ENCODE measurements at places on chromosomes 2 and 18.

DNA sequence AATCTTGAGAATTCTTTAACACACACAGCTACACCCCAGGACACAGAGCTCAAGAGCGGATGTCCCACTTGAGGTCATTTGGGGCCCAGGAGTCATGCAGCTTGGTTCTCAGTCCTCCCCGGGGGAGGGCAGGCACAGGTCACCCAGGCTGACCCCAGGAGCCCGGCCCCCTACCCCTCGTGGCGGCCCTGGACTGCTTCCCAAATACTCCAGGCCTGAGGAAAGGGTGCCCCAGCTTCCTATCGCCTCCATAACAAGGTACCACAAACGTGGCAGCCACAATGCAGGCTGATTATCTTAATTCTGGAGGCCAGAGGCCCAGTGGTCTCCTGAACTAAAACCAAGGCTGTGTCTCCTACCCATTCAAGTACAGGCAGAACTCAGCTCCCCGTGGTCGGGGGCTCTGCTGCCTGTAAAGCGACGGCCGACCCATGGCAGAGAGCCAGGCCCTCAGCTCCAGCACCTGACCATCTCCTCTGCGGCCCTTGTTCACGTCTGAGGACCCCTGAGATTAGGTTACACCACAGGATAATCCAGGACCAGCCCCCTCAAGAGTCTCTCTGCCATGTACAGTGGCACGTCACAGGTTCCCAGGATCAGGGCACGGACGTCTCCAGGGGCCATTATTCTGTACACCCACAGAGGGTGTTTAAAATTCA is 10.5 kb downstream of the SLC66A2 start:
- DNase-seq: no peak

- no peak for DNase-seq
These were observed 53.9 kb downstream of the SPATS2L start for GRCh38 chr2:200360364-200360763.

- peak; percentile 18 for DNase-seq
These were observed 61.3 kb downstream of the LONRF2 start for GRCh38 chr2:100260712-100261620.

- DNase-seq: no peak
These were observed 19.5 kb downstream of the ANKRD30B start for GRCh38 chr18:14767474-14767873.

DNA sequence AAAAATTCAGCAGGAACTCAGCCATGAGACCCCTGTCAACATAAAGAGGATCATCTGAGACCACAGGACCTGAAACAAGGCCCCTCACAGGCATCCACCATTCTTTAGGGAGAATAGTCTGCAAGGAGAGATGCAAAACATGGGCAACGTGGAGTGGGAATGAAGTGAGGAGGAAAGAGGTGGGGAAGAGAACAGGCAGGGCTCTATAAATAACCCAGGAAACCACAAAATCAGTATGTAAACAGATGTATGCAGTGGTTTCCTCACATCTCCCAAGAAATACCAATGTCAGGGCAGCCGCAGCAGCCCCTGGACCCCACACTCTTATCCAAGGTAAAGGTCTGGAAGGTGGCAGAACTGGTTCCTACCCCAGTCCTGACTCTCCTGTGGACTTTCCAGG is 168.5 kb downstream of the EN1 start:
- DNase-seq: no peak

- no peak for DNase-seq
These were observed 85.0 kb upstream of the LYPD1 start for GRCh38 chr2:132754867-132755472.

GRCh38 chr2:172642301-172643020 is 86.6 kb downstream of the PDK1 start:
- DNase-seq: no peak

DNA sequence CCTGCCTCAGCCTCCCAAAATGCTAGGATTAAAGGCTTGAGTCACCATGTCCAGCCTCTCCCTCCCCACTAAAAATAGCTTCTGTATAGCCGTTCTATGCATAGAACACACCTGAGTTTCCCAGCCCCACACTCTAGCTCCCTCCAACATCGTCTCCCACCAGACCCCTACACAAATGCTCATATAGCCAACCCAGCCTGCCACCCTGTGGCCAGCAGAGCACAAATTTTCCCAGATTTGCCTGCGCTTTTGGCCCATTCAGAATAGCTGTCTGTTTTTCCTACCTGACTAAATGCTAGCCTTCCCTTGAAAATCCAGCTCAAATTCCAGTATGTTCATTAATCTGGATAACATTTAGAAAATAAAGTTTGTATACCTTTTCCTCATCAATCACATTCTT is 22.8 kb downstream of the TRABD2A start:
- DNase-seq: no peak

DNA sequence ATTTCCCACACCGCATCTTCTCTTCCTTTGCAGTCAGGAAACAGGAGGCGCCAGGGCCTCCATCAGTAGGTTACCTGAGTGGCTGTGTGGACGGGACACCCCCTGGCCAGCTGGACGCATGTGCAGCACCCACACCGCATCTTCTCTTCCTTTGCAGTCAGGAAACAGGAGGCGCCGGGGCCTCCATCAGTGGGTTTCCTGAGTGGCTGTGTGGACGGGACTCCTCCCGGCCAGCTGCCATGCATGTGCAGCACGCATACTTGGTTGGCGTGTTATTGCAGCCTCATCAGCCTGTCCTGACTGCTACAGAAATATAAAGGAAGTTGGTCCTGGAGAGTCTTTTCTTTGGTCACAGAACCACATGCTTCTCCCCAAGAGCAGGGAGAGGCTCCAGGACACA is 74.6 kb downstream of the DCDC2C start:
- DNase-seq: no peak

DNA sequence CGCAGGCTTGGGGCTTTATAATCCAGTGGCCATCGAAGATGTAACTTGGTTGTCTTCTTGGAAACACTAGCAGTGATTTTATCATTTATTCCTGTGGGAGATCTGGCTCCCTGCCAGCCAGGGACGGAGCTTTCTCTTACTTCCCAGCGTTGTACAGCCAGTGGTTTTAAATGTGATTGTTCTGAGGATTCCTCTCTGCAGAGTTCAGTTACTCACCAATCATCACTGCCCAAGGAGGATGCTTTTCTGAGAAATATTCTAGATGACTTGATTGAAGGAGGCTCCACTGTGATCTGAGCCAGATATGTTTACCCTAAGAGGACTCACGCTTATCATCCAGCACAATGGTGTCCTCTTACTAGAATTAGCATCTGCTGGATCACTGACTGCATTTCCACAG is 744.3 kb downstream of the RNF144A start:
- DNase-seq: no peak

- no peak for DNase-seq
These were observed 9.1 kb downstream of the TNP1 start for GRCh38 chr2:216850665-216851322.

GRCh38 chr2:168323529-168324021 is 76.2 kb upstream of the STK39 start:
- no peak for DNase-seq

DNA sequence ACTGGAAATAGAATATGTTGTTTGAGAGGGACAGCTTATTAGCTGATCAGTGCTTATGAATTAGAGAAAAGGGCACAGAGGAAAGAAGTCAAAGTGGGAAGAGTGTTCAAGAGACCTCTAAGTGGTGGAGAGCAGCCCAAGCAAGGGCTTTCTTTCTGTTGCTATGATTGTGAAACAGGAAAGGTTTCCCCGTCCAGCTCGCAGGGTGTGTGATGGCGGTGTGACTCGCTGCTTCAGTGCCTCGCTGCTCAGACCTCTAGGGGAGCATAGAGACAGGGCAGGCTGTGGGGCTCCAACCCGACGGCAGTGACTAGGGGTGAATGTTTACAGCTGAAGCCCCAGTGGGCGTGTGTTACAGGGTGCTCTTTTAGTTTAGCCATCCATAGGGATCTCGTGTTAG is 166.5 kb upstream of the COPS8 start:
- no peak for DNase-seq

DNA sequence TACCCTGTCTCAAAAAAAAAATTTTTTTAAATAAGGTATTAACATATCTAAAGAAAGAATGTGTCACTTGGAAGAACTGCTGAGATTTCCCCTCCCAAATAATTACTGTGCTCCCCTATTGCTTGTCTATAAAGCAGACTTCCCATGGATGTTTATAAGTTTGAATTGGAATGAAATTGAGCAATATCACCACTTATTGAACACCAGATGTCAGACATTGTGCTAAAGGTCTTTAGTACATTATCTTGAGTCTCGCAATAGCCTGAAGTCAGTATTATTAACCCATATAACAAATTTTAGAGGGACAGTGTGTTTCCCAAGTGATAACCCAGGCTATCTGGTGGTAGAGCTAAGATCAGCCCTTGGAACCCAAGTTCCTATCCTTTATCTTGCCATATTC is 102.9 kb upstream of the MSH2 start:
- DNase-seq: no peak

GRCh38 chr2:34025196-34025595 is 426.1 kb upstream of the FAM98A start:
- DNase-seq: no peak

GRCh38 chr2:51510303-51510702 is 478.4 kb upstream of the NRXN1 start:
- DNase-seq: no peak

- no peak for DNase-seq
These were observed 199.6 kb upstream of the HNMT start for GRCh38 chr2:137764646-137765045.

DNA sequence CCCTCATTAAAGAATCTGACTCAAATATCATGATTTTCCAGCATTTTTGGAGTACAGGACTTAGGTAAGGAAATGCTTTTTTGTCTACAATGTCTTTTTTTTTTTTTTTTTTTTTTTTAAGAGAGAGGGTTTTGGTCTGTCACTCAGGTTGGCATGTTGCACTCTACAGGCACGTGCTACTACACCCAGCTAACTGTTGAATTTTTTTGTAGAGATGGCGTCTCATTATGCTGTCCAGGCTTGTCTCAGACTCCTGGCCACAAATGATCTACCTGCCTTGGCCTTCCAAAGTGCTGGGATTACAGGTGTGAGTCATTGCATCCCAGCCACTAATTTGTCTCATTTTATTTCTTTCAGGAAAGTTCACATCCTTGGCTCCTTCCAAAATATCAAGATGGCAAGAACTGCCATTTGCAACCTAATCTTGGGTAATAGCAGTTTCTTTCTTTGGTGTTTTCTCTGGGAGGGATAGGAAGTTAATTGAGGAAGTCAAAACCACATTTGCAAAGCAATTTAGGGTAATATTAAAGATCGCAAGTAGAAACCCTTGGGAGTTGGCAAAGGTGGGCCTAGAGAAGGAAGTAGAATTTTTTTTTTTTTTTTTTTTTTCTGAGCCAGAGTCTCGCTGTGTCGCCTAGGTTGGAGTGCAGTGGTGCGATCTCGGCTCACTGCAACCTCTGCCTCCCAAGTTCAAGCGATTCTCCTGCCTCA is 15.5 kb downstream of the PNO1 start:
- no peak for DNase-seq

- no peak for DNase-seq
These were observed 39.1 kb upstream of the RPL31 start for GRCh38 chr2:100963026-100963375.

GRCh38 chr2:176035013-176035691 is 33.1 kb upstream of the LNPK start:
- DNase-seq: no peak

GRCh38 chr2:43321446-43321845 is 95.0 kb upstream of the ZFP36L2 start:
- DNase-seq: no peak

GRCh38 chr2:98601532-98602132 is 6.7 kb downstream of the COA5 start:
- DNase-seq: no peak

- DNase-seq: no peak
These were observed 1.8 kb downstream of the DSC3 start for GRCh38 chr18:31040686-31041270.

DNA sequence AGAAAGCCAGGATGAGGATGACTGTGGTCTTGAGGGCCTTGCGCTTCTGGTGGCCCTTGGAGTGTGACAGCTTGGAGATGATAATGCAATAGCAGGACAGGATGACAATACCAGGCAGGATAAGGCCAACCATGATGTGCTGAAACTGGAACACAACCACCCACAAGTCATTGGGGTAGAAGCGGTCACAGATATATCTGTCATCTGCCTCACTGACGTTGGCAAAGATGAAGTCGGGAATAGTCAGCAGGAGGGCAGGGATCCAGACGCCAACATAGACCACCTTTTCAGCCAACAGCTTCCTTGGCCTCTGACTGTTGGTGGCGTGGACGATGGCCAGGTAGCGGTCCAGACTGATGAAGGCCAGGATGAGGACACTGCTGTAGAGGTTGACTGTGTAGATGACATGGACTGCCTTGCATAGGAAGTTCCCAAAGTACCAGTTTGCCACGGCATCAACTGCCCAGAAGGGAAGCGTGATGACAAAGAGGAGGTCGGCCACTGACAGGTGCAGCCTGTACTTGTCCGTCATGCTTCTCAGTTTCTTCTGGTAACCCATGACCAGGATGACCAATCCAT is 2.7 kb downstream of the CXCR4 start:
- no peak for DNase-seq

- DNase-seq: no peak
These were observed 244.7 kb upstream of the HS6ST1 start for GRCh38 chr2:128563348-128563687.

DNA sequence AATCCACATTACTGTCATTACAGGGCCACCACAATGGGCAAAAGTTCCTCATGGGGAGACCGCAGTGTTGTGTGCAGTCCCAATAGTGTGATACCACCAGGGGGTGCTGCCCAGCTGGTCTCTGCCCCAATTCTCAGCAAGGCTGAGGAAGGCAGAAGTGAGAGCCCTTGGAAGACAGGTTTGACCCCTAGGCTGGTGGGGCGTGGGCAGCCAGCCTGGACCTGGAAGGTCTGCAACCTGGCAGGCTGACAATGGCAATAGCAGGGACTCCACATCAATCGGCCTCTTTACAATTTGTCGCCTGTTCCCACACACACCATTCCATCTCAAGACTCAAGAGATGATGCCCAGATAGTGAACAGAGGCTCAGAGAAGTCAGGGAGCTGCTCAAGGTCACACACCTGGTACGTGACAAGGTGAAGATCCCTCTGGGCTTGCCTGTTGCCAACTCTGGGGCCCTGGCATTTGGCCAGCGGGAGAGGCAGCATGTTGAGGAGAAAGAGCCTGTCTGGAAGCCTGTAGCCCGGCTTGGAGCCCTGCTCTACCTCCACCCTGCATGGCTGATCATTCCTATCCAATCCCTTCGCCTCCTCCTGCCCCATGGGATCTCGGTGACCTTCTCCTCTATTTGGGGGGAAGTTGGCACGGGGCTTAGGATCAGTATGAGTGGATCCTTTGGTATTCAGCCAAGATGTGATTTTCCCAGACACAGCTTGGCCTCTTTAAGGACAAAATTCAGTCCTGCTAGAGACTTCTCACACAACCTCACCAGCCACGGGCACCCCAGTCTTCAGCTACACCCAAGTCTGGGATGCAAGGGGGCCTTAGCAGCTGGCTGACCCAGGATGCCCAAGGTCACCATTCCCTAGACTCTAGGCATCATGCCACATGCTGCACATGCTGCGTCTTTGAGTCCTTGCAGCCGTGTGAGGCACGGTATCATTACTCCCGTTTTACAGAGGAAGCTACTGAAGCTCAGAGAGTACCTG is 2.9 kb upstream of the ATOH8 start:
- peak; percentile 65 for DNase-seq
